Pulmonary artery endothelial cell (primary cell): ENCODE measurements at places on chromosomes 6 and 20. TPM values are rescaled to one million over a fixed set of nuclear protein-coding genes. Genes with fewer than 3 reads are reported as not detected.

CEP43 gene
- 11.1 and 25.0 TPM in 2 replicates for total RNA-seq

BPIFB2 gene
- not detected in 2 replicates for total RNA-seq

DCDC2 gene
- not detected in 2 replicates for total RNA-seq

CALHM6 gene
- 0.32 and 0.40 TPM in 2 replicates for total RNA-seq

MKKS gene
- total RNA-seq: 3.7 and 6.5 TPM in 2 replicates

NKAIN4 gene
- total RNA-seq: not detected in 2 replicates

RNF144B gene
- 113 and 148 TPM in 2 replicates for total RNA-seq
